Right ventricle myocardium inferior (tissue), 1 donor: ENCODE measurements at places on chromosomes 13 and 19. TPM values are rescaled to one million over a fixed set of nuclear protein-coding genes. Genes with fewer than 3 reads are reported as not detected.

The ZNF611 gene
- total RNA-seq: 7.4 TPM

The ITGBL1 gene
- 8.6 TPM for total RNA-seq

DNA sequence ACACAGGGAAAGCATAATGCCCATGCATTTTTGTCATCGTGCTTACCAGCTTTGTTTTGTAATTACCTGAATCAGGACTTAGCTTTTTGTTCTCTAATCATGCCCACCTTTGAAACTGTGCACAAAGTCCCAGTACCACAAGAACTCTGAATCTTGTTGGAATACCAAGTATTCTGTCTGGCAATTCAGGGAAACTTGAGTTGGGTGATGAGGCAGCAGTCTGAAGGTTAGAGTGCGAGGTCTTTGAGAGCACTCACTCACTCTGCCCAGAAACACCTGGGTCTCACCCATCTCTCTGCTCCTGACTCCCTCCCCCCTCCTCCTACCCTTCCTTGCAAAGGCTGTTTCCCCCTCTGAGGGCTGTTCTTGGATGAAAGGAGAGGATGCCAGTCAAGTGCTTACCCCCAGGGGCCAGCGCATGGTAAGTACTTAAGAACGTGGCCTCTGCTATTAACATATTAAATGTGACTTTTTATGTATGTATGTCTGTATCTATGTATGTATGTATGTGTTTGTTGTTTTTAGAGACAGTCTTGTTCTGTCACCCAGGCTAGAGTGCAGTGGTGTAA, 22.4 kb downstream of the SIPA1L3 start:
- DNase-seq: no peak

The ZNF415 gene
- total RNA-seq: 18.6 TPM

The GZMM gene
- not detected for total RNA-seq

DNA sequence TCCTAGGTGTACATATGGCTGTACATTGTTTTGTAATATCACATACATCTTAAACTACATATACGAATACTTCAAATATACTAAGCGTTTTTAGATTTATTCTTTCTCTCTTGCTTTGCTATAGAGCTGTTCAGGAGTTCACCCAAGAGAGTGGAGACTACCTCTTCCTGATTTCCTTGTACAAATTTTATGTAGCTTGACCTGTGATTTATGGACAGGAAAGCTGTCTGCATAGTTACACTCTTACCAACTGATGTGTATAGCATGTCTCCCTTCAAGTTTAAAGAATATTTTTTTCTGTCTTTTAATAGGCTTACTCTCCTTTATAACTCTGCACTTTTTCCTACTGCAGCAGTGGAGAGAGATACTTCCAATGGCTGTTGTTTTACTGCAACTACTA, 428.7 kb downstream of the NDFIP2 start:
- no peak for DNase-seq

The RNASEH2B gene
- total RNA-seq: 46.4 TPM

DNA sequence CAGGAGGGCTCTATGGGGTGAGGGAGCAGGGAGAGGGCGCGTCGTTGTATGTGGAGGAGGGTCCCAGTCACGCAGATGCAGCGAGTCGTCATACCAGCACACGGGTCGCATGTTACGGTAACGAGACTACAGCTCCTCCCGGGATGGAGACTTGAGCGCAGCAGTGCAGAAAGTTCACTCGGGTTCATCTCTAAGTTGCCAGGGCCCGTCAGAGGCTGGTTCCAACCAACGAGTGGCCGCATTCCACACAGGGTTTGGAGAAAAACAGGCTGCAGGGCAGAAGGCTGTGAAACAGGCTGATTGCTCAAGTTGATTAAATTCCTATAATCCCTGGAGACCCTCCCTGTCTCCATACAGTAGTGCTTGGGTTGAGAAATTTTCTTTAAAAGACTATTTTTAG, 21.9 kb upstream of the TTYH1 start:
- DNase-seq: no peak

The VSTM2B gene
- total RNA-seq: not detected

DNA sequence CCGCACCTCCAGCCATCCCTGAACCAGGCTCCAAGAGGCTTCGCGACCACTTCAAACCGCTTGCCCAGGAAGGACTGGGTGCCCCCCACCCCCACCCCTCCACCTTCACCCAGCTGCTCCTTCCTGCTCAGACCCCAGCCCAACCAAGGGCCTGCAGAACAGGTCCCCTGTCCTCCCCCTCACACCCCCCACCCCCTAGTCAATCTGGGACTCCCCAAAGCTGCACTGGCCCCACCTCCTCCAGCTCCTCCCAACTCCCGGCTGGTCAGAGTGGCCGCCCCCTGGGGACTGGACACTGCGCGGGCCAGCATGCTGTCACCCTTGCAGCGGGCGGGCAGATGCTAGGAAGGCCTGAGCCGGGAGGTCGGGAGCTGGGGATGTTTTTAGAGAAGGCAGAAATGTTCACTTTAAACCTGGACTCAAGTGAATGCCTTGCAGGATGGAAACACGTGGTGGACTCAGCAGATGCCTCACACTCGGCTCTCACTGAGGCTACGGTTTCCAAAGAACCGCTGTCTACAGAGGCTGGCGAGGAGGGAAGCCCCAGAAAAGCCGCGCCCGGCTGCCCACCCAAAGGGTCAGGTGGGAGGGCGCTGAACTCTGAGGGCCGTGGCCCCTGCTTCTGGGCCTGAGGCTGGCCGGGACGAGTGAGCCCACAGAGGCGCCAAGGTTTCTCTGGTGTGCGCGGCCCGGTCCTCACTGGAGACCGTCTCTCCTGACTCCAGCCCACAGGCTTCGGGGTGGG, 8.0 kb downstream of the RPL36 start:
- no peak for DNase-seq

The FUT3 gene
- not detected for total RNA-seq

DNA sequence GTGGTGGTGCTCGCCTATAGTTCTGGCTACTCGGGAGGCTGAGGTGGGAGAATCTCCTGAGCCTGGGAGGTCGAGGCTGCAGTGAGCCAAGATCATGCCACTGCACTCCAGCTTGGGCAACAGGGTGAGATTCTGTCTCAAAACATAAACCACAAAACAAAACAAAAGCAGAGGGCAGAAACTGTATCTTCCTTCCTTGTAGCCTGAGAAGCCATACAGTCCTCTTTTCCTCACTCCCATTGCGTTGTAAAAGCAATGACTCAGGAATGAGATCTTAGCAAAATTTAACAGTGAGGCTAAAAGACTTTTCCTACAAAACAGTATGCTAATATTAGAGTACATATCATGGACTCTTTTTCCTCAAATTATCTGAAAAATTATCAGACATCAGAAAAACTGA, 130.9 kb downstream of the SHISA2 start:
- DNase-seq: no peak

DNA sequence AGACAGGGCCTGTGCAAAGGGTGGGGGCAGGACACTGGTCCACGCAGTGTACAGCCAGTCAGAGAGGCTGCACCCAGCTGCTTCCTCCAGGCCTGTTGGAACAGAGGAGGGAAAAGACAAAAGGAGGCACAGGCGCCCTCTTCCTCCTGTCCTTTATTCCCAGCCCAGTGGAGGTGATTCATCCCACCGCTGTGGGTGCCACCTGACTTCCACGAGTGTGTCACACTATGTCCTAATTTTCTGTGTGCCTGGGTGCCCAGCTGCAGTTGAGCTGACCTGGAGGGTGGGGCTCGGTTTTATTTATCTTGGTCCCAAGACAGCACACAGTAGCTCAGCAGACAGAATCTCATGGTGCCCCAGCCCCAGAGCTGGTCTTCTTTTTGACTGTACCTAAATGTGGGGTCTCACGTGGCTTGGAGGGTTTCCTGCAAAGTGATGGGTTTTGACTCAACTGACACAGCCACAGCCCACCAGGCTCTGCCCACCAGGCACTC, 9.0 kb downstream of the EPS15L1 start:
- no peak for DNase-seq

DNA sequence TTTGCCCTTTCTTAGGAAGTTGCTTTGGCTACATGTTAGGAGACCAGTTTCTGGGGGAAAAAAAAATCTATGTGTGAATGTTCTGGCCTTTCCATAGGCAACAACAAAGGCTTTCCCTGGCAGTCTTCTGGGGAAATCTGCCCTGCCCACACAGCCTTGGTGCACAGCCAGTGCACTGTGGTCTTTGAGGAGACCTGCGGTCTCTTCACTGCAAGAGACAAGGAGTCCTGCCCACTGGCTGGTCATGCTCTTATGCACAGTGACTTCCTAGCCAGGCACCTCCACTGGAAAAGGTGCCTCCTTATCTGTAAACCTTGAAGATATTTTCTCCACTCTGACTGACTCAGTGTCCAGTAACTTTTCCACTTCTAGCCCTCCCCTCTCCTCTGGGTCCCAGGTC, 155.1 kb downstream of the SUCLA2 start:
- no peak for DNase-seq

DNA sequence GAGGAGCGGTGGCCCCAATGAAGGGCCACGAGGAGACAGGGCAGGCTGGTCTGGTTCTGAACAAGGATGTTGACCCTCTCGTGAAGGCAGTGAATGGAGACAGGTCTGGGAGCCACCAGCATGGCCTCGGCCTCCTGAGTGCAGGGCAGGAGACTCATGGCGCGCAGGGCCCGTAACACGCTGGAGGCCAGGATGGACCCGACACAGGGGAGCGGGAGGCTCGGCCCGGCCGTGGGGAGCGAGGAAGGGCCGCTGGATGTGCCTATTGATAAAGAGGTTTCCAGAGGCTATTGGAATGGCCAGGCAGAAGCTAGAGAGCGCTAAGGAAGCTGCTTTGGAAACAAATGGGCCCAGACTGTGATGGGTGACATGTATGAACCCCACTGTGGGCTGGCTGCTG, 132.5 kb downstream of the STK24 start:
- no peak for DNase-seq

- no peak for DNase-seq
Observed at GRCh38 chr13:31427151-31428100, 227.7 kb downstream of the B3GLCT start.

DNA sequence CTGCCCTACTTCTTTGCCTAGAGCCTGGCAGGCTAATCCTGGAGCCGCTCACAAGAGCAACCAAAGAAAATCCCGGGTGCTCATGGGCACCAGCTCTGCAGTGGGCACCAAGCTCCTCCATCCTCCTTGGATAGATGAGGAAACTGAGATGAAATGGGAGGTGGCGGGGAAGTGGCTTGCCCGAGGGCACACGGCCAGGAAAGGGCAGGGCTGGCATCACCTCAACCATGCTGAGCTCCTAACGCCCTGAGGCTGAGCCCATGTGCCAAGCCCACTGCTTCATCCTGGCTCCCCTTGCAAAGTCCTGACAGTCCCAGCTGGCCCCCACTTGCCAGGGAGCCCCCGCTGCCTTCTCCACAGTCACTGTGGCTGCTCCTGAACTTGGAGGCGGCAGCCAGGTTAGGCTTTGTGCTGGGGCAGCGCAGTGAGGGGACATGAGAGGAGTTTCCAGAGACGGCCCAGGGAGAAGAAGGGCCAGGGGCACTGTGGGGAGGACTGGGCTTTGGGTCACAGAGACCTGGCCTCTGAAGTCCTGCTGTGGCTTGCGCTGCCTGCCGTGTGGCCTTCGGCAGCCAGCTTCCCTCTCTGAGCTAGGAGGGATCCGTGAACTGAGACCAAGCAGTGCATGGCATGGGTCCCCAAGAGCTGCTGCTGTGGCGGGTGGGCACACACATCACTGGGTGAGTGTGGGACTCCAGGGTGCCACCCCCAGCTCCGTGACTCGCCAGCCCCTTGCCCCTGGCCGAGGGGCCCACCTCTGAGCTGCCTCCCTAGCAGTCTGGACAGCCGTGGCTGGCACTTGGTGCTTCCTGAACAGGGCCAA, 17.5 kb downstream of the TMED1 start:
- DNase-seq: peak; percentile 56

DNA sequence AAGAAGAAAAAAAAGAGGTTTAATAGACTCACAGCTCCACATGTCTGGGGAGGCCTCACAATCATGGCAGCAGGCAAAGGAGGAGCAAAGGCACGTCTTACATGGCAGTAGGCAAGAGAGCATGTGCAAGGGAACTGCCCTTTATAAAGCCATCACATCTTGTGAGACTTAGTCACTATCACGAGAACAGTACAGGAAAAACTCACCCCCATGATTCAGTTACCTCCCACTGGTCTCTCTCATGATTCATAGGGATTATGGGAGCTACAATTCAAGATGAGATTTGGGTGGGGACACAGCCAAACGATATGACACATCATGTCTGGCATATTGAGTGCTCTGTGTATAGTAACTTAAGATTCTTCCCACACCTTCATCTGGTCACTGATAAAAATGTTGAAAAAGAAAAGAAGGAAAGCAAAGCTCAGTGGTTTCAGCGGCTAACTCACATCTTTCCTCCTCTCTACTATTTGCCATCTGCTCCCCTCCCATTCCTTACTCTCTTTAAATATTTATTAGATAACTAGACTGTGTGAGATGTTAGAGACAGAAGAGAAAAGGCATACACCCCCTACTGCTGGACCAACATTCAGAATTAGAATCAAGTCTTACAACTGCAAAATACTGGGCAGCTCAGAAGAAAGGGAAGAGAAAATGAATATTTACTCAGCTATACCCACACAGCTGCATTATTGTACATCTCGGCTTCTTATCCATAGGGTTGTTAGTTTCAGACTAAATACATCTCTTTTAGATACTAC, 60.1 kb upstream of the AKAP11 start:
- DNase-seq: no peak

The PABPC3 gene
- 0.05 TPM for total RNA-seq

The SCAF1 gene
- total RNA-seq: 42.5 TPM

GRCh38 chr19:55075371-55075998, at the start of gene EPS8L1:
Gene EPS8L1 (plus strand): TSS chr19:55075869. CDS start chr19:55076445, 576 bp downstream.
- DNase-seq: no peak

DNA sequence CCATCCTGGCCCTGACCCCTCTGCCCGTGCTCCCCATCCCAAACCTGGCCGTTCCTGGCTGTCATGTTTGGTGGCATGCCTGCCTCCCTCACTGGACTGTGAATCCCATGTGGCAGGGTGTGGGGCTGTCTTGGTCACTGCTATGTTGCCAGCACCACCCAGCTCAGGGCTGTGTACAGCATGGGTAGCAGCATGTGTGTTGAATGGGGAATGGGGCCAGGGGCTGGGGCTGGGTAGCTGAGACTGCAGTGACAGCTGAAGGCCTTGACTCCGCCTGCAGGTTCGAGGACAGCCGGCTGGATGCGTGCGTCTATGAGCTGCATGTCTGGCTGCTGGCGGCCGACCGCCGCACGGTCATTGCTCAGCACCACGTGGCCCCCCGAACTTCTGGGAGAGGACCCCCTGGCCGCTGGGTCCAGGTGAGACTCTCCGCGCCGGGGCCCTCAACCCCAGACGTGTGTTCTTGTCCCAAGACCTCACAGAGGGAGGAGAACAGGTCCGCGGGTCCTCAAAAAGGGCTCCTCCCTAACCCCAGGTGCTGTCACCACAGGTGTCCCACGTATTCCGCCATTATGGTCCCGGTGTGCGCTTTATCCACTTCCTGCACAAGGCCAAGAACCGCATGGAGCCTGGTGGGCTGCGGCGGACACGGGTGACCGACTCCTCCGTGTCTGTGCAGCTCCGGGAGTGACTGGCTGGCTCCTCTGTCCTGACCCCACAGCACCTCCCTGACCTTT, 3.5 kb downstream of the NCCRP1 start:
- no peak for DNase-seq

The TUBGCP3 gene
- 16.4 TPM for total RNA-seq

- no peak for DNase-seq
Observed at GRCh38 chr19:19059837-19060611, 3.8 kb upstream of the SLC25A42 start.

DNA sequence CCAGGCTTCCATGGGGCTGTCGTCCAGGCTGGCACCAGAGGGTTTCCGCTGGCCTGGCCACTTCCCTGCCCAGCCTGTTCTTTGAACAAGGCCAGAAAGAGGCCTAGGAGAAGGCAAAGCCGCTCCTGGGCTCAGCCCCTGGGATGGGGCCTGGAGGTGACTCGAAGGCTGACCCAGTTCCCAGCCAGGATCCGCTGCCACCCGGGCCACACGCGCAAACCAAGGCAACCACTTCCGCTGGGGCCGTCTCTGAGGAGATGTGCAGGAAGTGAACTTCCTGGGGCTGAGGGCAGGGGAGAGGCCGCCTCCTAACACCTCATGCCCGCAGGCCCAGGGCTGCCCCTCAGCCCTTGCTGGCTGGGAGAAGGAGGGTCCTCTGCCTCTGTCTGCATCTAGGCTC, 15.2 kb downstream of the PLEKHF1 start:
- DNase-seq: peak; percentile 87
